Nephron progenitor cell (in vitro differentiated cells): ENCODE measurements at places on chromosomes 13 and 19.

- DNase-seq = no peak
Measured at GRCh38 chr19:38661136-38661535, 13.7 kb downstream of the ACTN4 start.

DNA sequence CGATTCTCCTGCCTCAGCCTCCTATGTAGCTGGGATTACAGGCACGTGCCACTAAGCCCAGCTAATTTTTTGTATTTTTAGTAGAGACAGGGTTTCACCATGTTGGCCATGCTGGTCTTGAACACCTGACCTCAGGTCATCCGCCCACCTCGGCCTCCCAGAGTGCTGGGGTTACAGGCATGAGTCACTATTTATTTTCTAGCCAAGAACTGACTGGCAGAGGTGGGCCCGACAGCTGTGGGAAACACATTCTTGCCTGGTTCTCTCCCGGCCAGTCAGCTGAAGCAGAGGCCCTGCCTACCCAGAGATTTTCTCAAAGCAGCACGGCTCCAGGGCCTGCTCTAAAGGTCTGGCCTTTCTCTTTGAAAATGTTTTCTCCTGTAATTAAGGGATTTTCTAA is 108.0 kb downstream of the KCTD15 start:
- DNase-seq = no peak

GRCh38 chr13:99702687-99703319 is 201.5 kb downstream of the TM9SF2 start:
- no peak for DNase-seq

DNA sequence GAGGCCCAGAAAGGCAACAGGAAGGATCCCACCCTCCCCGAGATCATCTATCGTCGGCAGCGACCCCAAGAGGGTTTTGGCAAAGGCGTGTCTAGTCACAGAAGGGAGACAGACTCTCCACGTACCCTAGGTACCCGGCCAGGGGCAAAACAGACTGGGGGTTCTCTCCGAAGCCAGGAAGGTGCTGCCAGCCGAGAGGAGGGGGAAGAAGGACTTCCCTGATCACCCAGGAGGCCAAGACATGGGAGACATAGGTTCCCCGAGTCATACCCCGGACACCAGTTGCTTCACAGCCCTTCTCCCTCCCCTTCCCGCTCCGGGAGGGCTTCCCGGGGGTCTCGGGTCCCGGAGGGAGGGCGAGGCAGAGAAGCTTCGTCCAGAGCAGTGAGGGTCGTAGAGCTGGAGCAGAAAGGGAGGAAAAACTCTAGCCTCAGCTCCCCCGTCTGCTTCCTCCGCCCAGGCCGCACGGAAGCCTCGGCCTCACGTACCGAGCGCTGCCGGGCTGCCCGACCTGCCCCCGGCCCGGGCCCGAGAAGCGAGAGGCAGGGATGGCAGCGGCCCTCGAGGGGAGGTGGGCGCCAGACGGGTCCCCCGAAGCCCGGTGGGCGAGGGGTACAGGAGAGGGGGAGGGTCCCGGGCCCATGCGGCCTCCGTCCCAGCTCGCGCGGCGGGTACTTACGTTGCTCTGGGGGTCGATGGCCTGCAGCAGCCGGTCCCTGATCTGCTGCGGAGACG is 644 bp downstream of the MED26 start:
- peak; percentile 32 for DNase-seq

DNA sequence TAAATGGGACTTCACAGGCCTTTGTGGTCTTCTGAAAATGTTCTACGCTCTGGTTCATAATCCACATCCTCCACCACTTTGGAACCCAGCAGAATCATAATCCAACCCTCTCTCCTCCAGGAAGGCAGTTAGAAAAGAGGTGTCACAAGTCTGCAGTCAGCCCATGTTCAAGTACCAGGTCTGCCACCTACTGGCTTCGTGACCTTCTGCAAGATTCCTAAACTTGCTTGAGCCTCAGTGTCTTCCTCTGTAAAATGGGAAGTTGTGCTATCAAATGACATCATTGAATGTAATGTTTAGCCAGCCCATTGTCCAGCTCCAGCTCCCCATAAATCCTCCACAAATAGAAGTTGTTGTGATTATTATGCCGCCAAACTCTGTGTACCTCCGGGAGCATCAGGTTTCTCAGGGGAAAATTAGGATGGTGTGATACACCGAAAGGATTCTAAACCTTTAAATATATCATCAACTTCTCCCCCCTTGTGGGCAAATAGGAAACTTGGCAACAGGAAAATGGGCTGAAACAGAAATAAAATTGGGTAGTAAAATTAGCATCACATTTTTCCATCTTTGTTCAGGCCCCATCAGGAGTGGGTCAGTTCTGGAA is 109.7 kb downstream of the NUFIP1 start:
- DNase-seq = no peak

GRCh38 chr19:50933640-50934039 is 19.2 kb downstream of the KLK5 start:
- no peak for DNase-seq

GRCh38 chr19:13053238-13053637 is 49.4 kb downstream of the LYL1 start:
- no peak for DNase-seq

GRCh38 chr13:99665711-99666110 is 164.4 kb downstream of the TM9SF2 start:
- no peak for DNase-seq

DNA sequence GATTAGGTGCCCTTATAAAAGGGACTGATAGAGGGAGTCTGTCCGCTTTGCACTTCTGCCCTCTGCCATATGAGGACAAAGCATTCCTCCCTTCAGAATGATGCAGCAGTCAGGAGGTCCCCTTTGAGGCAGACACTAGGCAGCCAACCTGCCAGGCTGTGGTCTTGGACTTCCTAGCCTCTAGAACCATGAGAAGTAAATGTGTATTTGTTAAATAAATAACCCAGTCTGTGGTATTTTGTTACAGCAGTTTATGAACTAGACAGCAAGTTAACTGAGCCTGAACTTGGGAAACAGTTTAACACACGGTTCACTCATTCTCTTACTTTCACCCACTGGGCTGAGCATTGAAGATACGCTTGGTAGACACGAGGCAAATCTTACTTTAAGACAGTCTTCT is 313.2 kb downstream of the UQCRFS1 start:
- no peak for DNase-seq

- no peak for DNase-seq
Measured at GRCh38 chr19:50821248-50821612, 2.4 kb downstream of the KLK1 start.

DNA sequence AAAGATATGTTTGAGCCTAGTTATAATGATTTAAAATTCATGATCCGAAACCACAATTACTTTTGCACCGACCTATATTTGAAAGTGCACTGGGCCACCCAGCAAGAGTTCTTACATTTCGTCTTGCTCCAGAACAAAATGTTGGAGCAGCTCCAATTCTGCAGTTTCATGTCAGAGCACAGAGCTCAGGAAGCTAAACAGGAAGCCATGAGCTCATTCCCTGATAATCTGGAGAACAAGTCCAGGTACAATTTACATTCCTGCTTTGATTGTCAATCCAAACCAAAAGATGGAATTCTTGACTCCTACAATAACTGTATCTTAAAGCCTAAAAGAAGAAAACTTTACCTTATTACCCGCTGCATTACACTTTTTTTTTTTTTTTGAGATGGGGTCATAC is 131.8 kb downstream of the KCTD12 start:
- DNase-seq = no peak

GRCh38 chr19:29858621-29859020 is 46.8 kb downstream of the CCNE1 start:
- DNase-seq = no peak

GRCh38 chr13:111952032-111952431 is 114.9 kb upstream of the SOX1 start:
- no peak for DNase-seq

DNA sequence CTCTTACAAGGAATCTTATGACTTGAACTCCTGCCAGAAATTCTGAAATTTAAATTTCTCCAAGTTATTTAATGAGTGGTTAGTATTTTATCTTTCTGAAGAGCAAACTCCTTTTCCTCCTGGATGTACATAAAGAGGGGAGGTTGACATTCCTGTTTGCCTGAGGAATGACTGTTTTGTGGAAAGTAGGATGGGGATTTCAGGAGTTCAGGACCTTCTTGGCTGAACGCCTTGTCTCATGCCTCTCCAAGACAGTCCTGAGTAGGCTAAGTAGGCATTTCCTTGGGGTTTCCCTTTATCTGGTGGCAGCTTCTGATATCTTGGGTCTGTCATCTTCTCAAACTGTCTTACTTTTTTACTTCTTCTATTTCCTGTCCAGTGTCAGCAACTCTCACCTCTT is 356.6 kb downstream of the TDRD3 start:
- no peak for DNase-seq

GRCh38 chr13:45882626-45883025 is 31.1 kb upstream of the SIAH3 start:
- DNase-seq = peak; percentile 15

- no peak for DNase-seq
Measured at GRCh38 chr13:51902776-51903175, 41.0 kb downstream of the CCDC70 start.

DNA sequence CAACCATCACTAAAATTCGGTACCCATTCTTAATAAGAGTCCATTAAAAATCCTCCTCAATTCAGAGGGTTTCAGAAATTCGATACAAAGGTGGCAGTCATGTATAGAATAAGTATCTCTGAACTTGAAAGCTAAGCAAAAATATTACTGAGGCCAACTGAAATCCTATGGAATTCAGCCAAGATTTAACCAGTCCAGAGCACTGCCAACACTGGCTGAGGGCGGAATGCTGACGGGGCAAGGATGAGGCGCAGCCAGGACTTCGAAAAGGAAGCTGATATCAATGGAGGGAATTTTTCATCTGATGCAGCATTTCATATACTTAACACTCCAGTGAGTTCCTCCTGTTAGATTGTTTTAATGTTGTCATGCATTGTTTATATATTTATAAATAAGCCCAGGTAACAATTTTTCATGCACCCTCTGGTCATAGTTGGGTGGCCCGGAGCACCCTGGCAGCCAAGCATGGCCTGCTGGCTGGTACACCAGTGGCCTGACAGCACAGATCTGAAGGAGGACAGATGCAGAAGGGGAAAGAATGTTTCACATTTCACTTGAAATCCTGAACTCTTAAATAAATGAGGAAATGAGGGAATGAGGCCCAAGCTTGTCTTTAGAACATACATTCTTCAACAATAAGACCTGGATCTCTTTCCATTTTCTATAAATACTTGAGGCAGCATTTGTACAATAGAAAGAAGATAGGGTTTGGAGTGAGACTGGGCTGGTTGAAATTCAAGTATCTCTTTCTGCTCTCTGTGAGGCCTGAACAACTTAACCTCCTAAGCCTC is 41.5 kb downstream of the WDFY2 start:
- no peak for DNase-seq

DNA sequence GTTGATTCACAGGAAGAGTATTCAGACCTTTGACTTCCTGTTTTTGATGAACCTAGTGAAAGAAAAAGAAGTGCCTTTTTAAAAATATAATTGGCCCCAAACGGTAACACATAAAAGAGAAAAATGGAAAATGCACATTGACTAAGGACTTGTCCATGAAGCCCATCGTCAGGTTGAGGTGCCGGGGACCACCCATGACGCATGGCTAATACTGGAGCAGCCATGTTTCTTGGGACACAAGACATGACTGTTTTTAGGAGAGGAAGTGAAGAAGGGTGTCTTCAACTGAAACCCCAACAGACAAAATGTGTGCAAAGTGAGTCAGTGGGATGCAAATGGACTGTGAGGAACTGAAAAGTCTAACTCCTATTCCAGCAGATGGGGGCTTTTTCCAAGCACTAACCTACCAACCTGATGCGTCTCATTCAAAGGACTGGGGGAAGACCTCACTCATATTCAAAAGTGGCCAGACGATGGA is 459.4 kb downstream of the FOXO1 start:
- no peak for DNase-seq

GRCh38 chr19:8343483-8343844 is 402 bp upstream of the KANK3 start:
- no peak for DNase-seq

DNA sequence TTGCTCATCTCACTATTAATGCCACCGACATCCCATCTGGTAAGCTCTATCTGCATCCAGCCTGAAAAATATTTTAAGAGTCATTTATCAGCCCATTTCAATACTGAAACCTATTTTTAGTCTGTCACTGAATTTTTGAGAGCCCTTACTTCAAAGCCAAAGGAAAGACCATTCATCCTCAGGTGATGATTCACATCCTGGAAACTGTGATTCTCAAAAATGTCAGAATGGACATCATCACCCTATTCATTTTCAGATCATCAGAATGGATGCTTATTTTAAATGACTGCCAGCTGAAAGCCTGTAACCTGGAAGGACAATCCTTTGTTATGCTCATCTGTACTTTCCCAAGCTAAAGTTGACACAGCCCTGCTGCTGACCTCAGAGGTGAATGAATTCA is 27.0 kb downstream of the TNFSF11 start:
- DNase-seq = no peak

DNA sequence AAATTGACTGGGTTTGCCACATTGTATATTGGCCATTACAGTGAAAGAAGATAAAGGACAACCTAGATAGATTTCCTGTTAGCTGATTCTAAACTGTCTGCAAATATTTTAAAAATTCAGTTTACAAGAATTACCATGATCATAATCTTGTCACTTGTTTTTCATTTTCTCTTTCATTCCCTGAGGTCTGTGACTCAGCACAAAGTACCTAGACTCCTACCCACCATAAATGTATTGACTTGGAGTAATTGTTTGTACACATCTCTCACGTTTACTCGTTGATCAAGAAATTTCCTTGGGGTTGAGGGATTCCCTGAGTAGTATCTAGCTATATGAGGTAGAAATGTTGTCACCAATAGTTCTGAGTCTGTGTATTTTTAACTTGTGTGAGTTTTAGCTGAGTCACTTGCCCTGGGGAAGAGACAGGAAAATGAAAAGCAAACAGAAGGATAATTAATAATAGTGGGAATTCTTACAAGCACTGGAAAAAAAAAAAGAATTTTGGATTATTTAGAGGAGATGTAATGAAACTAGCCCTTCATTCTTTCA is 299.2 kb upstream of the DACH1 start:
- DNase-seq = no peak

DNA sequence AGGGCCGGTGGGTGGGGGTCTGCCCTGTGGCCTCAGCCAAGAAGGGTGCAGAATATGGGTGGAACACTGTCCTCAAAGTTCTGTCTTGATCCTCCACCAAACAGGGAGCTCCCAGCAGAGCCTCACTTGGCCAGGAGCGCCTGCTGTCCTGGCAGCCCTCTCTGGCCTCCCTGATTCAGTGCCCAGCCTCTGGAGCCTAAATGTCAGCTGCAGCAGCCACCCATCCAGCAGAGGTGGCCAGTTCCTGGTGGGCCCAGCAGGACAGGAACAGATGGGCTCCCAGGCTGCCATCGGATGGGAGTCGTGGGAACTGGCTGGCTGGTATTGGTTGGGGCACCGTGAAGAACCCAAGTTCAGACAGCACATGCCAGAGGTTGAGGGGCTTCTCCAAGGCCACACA is 1.8 kb upstream of the USE1 start:
- no peak for DNase-seq

DNA sequence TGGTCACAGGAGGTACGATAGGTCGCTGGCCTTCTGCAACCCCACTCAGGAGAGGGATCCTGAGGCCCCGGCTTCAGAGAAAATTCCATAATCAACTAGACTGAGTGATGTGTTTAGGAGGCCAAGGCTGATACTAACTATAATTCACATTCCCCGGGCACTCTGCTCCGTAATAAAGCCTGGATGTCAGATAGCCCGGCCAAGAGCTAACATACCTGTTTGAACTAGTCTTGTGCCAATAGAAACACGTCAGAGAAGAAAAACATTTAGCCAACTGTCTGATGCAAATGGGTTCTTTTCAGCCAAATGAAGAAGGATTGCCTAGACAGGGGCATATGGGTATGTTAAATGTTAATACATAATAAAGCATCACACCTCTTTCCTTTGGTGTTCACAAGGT is 204.2 kb downstream of the TSHZ3 start:
- DNase-seq = no peak

- DNase-seq = peak; percentile 23
Measured at GRCh38 chr19:47398707-47399597, 20.4 kb downstream of the MEIS3 start.
